Liver (tissue), 10 donors: ENCODE measurements at places on chromosomes 1 and 21. TPM values are rescaled to one million over a fixed set of nuclear protein-coding genes. Genes with fewer than 3 reads are reported as not detected.

The PRRX1 gene
- not detected for polyA plus RNA-seq

The PLPPR4 gene
- 0.22 TPM for polyA plus RNA-seq

The NCF2 gene
- 3.4 TPM for polyA plus RNA-seq

The OR10X1 gene
- polyA plus RNA-seq: not detected

The GSTM1 gene
- 341 TPM for polyA plus RNA-seq

The CRP gene
- 13,117 TPM for polyA plus RNA-seq

The CYP4A22 gene
- 95.7 TPM for polyA plus RNA-seq

The SLC26A9 gene
- polyA plus RNA-seq: not detected

The AGRN gene
- 18.1 TPM for polyA plus RNA-seq

The VAV3 gene
- polyA plus RNA-seq: 0.46 TPM

The SYT14 gene
- not detected for polyA plus RNA-seq

The MYOM3 gene
- not detected for polyA plus RNA-seq

The CYP2J2 gene
- polyA plus RNA-seq: 47.8 TPM

The SAMD13 gene
- polyA plus RNA-seq: not detected

The PROK1 gene
- polyA plus RNA-seq: not detected

The OR2L8 gene
- polyA plus RNA-seq: not detected

The PADI1 gene
- polyA plus RNA-seq: not detected

The SPRR4 gene
- polyA plus RNA-seq: not detected

The PCAT6 gene
- 1.2 TPM for polyA plus RNA-seq

The SYTL1 gene
- 0.93 TPM for polyA plus RNA-seq

The PAPPA2 gene
- 3.3 TPM for polyA plus RNA-seq

The LAMC2 gene
- 0.14 TPM for polyA plus RNA-seq

The PRDX6 gene
- 320 TPM for polyA plus RNA-seq

The SCAF4 gene
- 8.4 TPM for polyA plus RNA-seq

The KCTD3 gene
- 23.4 TPM for polyA plus RNA-seq

The KCNE2 gene
- 0.57 TPM for polyA plus RNA-seq

The MAEL gene
- polyA plus RNA-seq: not detected

The OLIG2 gene
- not detected for polyA plus RNA-seq

The RPE65 gene
- polyA plus RNA-seq: not detected

The KLF17 gene
- not detected for polyA plus RNA-seq

The ACTL8 gene
- not detected for polyA plus RNA-seq

The ADAMTSL4 gene
- polyA plus RNA-seq: 11.4 TPM

The PIGC gene
- polyA plus RNA-seq: 16.0 TPM

The YBEY gene
- 11.8 TPM for polyA plus RNA-seq

The TNFSF18 gene
- polyA plus RNA-seq: not detected

The HENMT1 gene
- polyA plus RNA-seq: 0.97 TPM

The IL20 gene
- polyA plus RNA-seq: not detected
